ENCODE measurements at places on chromosomes 13 and 19. TPM values are rescaled to one million over a fixed set of nuclear protein-coding genes. Genes with fewer than 3 reads are reported as not detected.

Gene CASP14
- not detected for total RNA-seq

Gene FZR1
- total RNA-seq = 35.9 TPM

Gene NLRP11
- total RNA-seq = not detected

Gene IGFL3
- total RNA-seq = not detected

Gene KIR2DL4
- total RNA-seq = not detected

Gene ZNF573
- 3.4 TPM for total RNA-seq

Gene UTP14C
- 7.8 TPM for total RNA-seq

Gene TMTC4
- total RNA-seq = 10.1 TPM

Gene NBEA
- 2.4 TPM for total RNA-seq

Gene RHPN2
- 39.3 TPM for total RNA-seq

Gene KPTN
- 15.3 TPM for total RNA-seq

Gene PGLYRP1
- not detected for total RNA-seq

Gene ARHGAP35
- total RNA-seq = 22.0 TPM

Gene CKAP2
- total RNA-seq = 28.6 TPM

Gene LILRA2
- total RNA-seq = not detected

Gene ZNF813
- 0.21 TPM for total RNA-seq

Gene SPTBN4
- 0.41 TPM for total RNA-seq

Gene LSR
- 9.1 TPM for total RNA-seq

Gene ZNF69
- total RNA-seq = not detected

Gene LYPD3
- total RNA-seq = 0.21 TPM

Gene ELANE
- 0.23 TPM for total RNA-seq

Gene COL5A3
- 3.8 TPM for total RNA-seq

Gene ZNF677
- not detected for total RNA-seq

Gene CGB3
- total RNA-seq = not detected

Gene CYP2B6
- not detected for total RNA-seq

Gene ERCC2
- total RNA-seq = 11.9 TPM

Gene DGKH
- 7.3 TPM for total RNA-seq

Gene PRKCG
- 7.3 TPM for total RNA-seq

Gene TYROBP
- not detected for total RNA-seq

Gene OR7D2
- not detected for total RNA-seq

Gene MYH14
- 4.4 TPM for total RNA-seq

Gene IER2
- total RNA-seq = 41.8 TPM

Gene CEACAM5
- 1.6 TPM for total RNA-seq

Gene GSX1
- not detected for total RNA-seq

Gene ACER1
- total RNA-seq = not detected

Gene AXL
- 114 TPM for total RNA-seq

Gene THSD8
- total RNA-seq = 5.7 TPM

Gene NALCN
- 3.1 TPM for total RNA-seq

Gene LMTK3
- total RNA-seq = 4.9 TPM

Gene KANK3
- total RNA-seq = 7.2 TPM

Gene SERP2
- total RNA-seq = not detected
